T-helper 1 cell (primary cell): ENCODE measurements at places on chromosomes 7 and 10.

DNA sequence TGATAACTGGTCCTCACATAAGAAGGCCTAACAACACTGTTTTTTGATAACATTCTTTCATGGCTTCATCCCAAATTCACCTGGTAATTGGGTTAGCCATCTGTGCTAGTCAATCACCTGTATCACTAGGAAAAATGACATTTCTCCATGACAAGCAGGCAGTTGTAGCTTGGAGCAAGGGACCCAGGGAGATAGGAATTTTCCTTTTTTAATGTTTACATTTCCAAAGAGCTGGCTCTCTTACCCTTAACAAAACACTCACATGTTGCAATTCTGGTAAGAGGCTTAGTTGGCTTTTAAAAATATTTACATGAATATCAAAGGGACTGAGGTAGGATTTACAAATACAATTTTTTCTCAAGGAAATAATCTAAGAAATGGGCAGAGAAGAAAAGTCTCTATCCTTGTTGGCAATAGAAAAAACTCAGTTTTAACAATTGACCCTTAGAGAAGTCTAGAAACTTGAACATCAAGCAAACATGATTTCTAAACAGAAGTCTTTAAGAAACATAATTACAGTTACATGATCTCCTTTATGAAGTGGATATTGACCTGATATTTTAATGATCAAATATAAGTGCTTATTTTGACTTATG is 16.1 kb upstream of the AKR1C1 start:
- DNase-seq = no peak

- DNase-seq = no peak
Measured at GRCh38 chr7:20558963-20559716, 56.3 kb upstream of the ABCB5 start.

DNA sequence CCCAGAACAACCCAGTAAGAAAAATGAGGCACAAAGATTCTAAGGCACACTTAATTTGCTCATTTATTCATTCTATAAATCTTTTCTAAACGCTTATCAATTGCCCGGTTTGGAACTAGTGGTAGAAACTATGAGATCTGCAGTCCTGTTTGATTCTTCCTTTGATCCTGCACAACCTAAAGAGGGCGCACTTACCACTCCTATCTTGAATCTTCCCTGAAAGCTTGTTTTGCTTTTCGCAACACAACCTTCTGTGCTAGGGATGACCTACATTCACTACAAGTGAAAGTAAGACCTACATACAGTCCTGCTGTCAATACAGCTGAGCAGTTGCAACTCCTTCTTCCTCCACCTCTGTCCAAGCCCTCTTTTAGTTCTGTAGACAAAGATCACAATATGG is 12.6 kb upstream of the ARL4A start:
- peak; percentile 32 for DNase-seq

- no peak for DNase-seq
Measured at GRCh38 chr10:79361726-79362397, 14.6 kb downstream of the PPIF start.

DNA sequence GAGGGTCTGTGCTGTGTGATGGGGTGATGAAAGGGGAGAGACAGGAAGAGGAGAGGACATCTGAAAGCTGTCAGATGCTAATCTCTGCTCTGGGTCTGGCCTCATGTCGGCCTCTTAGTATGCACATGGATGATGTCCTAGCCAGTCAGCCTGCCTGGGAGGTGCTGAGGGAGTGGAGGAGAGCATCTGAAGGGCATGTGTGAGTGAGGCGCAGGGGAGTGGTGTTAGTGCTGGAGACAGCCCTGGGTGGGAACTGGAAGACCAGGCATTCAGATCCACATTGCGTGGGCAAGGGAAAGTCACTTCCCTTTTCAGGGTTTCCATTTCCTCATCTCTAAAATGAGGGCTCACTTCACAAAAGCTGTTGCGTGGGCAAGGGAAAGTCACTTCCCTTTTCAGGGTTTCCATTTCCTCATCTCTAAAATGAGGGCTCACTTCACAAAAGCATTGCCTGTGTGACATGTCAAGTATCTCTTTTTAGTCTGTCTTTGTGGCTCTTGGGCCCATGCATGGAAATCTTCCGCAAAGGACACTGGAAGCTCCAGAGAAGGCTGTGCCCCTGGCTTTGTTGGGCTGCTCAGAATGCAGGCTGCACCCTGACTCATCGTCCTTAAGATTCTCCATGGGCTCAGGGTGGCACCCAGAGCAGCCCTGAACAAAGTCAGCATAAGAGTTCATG is 10.0 kb downstream of the SFTPD start:
- no peak for DNase-seq
